ENCODE measurements at places on chromosomes 12 and 14. TPM values are rescaled to one million over a fixed set of nuclear protein-coding genes. Genes with fewer than 3 reads are reported as not detected.

DNA sequence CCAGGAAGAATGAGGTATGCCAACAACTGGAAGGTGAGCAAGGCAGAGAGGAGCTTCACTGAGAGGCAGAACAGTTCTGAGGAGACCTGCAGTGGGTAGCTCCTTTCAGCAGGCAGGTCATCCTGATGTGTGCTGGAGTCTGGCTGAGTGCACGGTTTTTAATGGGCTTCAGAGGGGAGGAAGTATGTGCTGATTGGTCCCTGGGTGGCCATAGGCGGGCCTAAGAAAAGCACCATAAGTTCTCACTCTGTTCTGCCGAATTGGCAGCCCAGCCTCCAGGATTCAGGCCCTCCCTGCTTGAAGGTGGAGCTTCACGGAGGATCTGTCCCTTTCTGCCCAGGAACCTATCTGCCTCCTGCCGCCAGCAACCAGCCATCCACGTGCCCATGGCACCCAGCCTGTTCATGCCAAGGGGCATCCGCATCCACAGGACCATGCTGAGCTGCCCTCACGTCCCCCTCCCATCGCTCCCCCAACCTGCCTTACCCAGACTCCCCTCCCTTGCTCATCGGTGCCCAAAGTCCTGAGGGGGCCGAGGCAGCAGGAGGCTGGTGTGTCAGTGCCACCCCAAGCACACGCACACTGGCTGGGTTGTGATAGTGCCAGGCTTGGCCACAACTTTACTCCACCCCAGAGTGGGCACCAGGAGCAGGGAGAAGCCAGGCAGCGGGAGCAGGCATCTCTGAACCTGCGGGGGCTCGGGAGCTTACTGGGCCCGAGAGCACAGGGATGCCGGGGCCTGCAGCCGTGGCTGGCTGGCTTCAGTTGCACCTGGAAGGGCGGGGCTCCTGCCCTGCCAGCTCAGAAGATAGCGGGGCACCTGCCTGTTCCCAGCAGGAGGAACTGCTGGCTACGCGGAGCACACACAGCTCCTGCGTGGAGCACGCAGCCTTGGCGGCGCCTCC lies 608.4 kb upstream of the FOXG1 start:
- DNase-seq = no peak

GRCh38 chr12:91778938-91779400 lies 366.7 kb downstream of the BTG1 start:
- DNase-seq = peak; percentile 15

- no peak for DNase-seq
These were observed 14.5 kb downstream of the ZNF839 start for GRCh38 chr14:102333795-102334705.

DNA sequence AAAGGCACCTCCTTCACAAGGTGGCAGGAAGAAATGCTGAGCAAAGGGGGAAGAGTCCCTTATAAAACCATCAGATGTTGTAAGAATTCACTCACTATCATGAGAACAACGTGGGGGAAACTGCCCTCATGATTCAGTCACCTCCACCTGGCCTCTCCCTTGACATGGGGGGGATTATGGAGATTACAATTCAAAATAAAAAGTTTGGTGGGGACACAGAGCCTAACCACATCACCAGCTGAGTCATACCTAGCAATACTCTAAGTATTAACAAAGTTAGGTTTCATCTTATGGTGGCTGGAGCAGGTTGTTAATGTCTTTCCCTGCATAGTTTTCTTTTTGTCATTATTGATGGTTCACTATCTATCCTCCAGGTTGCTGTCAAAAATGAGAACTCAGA lies 113.2 kb upstream of the PPFIA2 start:
- DNase-seq = no peak

Gene ZBTB1
- total RNA-seq = 56.3 TPM

Gene C1QL4
- total RNA-seq = not detected

- DNase-seq = peak; percentile 97
These were observed at the start of gene RBMS2 for GRCh38 chr12:56521590-56522371. TSS of gene RBMS2 (plus strand) at chr12:56521820. CDS start at chr12:56522024, 204 bp downstream.

GRCh38 chr12:26120561-26121274 lies 4.1 kb downstream of the BHLHE41 start:
- DNase-seq = no peak

DNA sequence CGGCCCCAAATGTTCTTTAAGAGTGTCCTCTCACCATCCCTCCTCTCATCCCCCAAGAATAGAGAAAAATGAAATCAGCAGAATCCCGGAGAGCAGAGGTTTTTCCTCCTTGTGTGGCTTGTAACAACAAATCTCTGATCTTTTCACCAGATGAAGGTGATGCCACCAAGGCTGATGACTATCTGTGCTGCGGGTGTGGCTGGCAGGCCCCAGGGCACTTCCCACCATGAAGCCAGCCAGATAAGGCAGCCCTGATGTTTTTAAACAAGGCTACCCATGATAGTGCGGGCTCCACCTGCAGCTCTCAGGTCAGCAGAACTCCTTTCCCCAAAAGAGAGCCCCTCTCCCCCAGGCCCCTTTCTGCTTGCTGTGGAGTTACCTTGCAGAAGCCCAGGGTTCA lies 58.0 kb upstream of the PARP11 start:
- DNase-seq = no peak

DNA sequence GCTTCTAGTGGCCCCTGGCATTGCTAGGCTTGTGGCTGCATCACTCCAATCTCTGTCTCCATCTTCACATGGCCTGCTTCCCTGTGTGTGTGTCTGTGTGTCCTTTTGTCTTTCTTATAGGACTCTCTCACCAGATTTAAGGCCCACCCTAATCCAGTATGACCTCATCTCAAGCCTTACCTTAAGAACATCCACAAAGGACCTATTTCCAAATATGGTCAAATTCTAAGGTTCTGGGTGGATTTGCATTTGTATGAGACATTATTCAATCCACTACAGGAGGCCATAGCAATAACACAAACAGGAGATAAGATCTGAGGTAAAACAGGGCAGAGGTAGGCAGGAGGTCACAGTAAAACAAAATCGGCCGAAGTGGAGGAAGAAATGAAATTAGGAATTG lies 375.9 kb downstream of the BTG1 start:
- no peak for DNase-seq

Gene MYH6
- total RNA-seq = 3.3 TPM

- DNase-seq = peak; percentile 84
These were observed at the start of gene DIO3 for GRCh38 chr14:101561145-101561896. TSS of gene DIO3 (plus strand) at chr14:101561495.

- DNase-seq = peak; percentile 43
These were observed 319.4 kb downstream of the KCNC2 start for GRCh38 chr12:74890237-74890599.

Gene ENDOU
- 16.4 TPM for total RNA-seq

DNA sequence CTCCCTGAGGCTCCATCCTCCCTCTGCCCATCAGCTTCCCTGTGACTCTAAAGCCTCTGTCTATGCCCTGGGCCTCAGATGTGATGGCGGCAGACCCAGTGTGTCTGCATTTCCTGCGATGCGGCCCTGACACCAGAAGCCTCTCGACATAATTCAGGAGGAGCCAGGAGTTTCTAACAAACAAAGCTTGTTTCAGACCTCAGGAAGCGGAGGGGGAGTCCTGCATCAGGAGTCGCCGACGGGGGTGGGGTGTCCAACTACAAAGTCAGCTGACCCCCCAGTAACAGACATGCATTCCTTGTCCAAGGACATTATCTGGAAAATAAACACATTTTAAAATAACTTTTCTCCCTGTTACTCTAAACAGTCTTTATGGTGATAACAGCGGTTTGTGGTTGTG lies 167.5 kb downstream of the DPF3 start:
- DNase-seq = no peak

DNA sequence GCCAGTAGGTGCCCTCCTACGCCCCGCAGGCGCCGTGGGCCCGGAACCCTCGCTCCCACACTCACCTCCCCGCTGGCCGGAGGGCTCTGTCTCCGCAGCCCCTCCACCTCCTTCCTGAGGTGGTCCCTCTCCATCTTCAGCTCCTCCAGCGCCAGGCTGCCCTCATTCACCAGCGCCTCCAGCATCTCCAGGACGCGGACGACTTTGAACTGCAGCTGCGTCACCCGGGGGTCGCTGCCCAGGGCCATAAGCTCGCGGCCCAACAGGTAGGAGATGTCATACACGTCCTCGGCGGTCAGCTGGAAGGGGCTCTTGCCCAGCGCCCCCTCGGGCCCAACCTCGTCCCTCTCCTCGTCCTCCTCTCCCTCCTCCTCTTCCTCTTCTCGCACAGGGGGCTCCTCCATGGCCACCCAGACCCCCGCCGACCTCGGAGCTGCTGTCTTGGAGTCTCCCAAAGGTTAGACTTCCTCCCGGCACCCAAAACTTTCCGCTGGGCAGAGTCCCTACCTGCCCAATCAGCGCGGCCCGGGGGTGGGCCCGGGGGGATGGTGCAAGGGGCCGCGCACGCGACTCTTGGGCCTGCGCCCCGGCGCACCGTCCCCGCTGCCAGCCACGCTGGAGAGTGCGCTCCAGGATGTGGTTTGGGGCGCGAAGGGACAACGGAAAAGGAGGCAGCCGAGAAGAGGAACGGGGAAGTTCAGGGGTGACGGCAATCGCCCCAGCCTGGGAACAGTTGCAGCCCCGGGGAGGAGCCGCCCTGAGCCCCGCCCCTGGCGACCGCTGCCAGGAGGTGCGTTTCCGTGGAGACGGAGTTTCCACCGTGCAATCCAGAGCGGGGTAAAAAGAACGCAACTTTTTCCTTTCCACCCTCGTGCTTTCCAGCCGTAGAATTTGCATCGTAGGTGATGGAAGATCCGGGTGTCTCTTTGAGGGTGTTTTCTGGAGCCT lies at the start of gene RILPL2:
Gene RILPL2, minus strand, starts transcription at position 668 of the 948 bp plus-strand sequence. Its CDS starts 264 bp downstream, at position 404.
- peak; percentile 83 for DNase-seq

DNA sequence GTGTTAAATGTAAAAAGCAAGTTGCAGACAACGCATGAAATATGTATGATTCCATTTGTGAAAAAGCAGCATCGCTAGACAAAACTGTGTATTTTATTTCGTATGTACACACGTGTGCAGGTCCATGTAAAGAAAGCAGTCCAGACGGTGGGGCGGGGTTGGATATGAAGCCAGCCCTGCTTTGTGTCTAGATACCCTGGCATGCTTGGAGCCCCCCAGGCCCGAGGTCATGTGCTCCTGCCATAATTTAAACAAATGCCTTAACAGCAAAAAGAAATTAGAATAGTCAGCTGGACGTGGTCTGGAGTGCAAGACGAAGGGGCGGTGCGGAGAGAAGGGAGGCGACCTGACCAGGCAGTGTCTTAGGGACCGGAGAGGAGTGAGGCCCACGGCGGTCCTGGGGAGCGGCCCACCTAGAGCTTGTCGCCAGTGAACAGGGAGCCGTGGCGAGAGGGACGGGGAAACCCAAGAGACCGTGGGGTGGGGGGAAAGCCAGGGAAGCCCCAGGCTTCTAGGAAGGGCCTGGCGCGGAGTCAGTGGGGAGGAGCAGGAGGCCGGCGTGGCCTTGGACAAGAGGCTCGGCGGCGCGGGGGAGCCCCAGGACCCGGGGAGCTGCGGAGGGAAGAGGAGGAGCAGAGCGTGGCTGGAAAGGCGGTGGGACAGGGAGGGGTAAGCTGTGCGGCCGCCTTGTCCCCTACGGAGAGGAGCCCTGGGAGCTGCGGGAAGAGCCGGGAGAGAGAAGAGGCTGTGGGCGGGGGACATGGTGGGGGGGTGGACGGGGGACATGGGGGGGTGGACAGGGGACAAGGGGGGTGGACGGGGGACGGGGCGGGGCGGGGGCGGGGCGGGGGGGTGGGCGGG lies 118.5 kb upstream of the C14orf180 start:
- peak; percentile 48 for DNase-seq

Gene KIF26A
- 14.0 TPM for total RNA-seq

GRCh38 chr12:79555028-79555925 lies 135.5 kb downstream of the PAWR start:
- peak; percentile 76 for DNase-seq

Gene ST8SIA1
- 10.2 TPM for total RNA-seq

DNA sequence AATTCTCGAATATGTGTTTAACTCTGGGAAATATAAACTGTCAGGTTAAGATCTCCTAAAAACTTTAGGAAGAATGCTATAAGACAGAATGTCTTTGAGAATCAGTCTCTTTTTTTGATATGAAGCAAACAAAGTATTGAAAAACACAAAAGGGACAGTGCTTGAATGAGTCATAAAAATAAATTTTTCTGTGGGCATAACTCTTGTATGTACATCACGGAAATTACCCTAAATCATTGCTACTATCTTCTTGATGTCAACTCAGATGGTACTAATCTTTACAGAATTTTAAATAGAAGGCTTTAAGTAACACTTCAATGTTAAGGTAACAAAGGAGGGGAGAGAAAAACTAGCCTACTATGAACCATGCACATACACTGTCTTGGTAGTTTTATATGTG lies 244.0 kb upstream of the AMIGO2 start:
- DNase-seq = no peak

GRCh38 chr14:34649344-34649743 lies 19.4 kb upstream of the SNX6 start:
- DNase-seq = no peak

DNA sequence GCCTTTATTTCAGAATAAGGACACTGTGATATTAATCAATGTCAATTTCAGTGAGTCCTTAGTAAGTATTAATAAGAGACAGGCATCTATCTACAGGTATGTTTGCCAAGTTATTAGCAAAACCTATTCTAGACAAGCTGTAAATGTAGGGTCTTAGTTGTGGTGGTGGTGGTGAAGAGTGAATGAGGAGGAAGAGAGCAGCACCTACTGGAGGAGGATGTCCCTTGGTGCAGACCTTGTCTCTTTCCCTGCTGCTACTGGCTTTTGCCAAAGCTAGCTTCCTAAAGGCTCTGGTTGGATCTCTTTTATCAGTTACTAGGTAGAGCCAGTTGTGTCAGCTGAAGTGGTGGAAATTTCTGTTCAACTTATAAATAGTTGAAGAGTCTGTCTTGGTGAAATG lies 304.8 kb upstream of the ATP2B1 start:
- DNase-seq = no peak

DNA sequence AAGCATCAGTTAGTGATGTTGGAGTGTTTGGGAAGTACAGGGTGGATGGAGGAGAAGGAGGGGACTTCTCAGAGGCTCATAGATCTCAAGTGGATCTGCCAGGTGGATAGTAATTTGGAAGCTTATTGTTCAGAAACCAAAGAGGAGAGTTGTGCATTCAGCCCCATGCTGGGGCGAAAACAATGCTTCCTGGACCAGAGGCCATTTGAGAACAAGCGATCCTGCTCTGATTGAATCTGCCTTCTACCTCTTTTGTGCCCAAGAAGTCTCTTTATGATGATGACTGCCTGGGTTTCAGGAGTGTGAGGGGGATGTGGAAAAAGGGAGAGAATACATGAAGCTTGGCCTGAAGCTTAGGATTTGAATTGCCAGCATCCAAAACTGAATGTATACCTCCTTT lies 110.8 kb upstream of the SRRM4 start:
- no peak for DNase-seq

Gene WSCD2
- 5.5 TPM for total RNA-seq

Gene CKAP4
- 72.4 TPM for total RNA-seq

DNA sequence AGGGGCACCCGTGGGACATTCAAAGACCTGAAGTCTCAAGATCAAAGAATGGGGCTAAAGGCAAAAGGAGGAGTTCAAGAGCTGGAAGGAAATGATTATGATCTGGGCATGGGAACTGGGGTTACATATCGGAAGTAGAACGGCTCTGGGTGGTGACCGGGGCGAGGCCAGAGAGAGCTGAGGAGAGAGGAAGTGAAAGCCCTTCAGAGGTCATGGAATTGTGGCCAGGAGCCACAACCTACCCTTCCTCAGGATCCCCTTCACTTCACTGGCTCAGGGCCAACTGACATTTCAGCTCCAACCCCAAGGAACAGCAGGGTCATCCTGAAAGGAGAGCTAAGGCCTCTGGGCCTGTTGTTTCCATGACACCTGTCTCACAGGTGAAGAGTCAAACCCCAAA lies 57.8 kb downstream of the GALNT16 start:
- DNase-seq = no peak

Gene LPAR5
- total RNA-seq = 2.6 TPM

Gene NANOG
- not detected for total RNA-seq
